ENCODE measurements at places on chromosomes 13 and 19. TPM values are rescaled to one million over a fixed set of nuclear protein-coding genes. Genes with fewer than 3 reads are reported as not detected.

Gene FBXO17
- 86.0 TPM for total RNA-seq

Gene SHANK1
- 0.17 TPM for total RNA-seq

Gene ACP7
- 0.23 TPM for total RNA-seq

Gene ZNF610
- not detected for total RNA-seq

Gene ZNF432
- 2.5 TPM for total RNA-seq

Gene S1PR4
- not detected for total RNA-seq

Gene SLC6A16
- 1.3 TPM for total RNA-seq

Gene ATP4B
- not detected for total RNA-seq

Gene ZNF563
- total RNA-seq: not detected

Gene GJB2
- 0.53 TPM for total RNA-seq

Gene ZNF320
- total RNA-seq: not detected

Gene PCDH20
- not detected for total RNA-seq

Gene TMPRSS9
- total RNA-seq: not detected

Gene WDR87
- total RNA-seq: not detected

Gene WDR62
- total RNA-seq: 27.8 TPM

Gene KRTDAP
- total RNA-seq: not detected

Gene DAND5
- not detected for total RNA-seq

Gene FCHO1
- 19.5 TPM for total RNA-seq

Gene SEMA6B
- total RNA-seq: 6.7 TPM

Gene ADPRHL1
- 13.9 TPM for total RNA-seq

Data from A549 treated with ZK216348 at 1 μM for 4 hours (cell line).